Activated CD8-positive, alpha-beta memory T cell treated with anti-CD3 and anti-CD28 coated beads, Interleukin-2, amount 50 U/mL, for 4 hours (primary cell): ENCODE measurements at places on chromosomes 7 and 10.

DNA sequence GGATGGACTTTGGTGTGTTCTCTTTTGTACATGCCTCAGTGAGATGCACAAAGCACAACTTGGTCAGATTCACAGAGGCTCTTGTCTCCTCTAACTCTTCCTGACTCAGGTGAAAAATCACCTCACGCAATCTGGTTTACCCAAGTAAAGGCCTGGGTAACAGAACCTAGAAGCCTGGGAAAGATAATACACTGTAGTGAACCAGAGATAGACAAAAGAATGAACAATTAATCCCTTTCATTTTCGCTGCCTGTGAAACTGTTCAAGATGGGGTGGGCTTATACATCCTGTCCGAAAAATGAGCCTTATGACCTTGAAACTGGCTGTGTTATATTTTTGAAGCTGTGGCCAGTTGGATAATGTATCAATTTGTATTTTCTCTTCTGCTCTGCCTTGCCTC is 678.9 kb upstream of the TEX47 start:
- no peak for DNase-seq

DNA sequence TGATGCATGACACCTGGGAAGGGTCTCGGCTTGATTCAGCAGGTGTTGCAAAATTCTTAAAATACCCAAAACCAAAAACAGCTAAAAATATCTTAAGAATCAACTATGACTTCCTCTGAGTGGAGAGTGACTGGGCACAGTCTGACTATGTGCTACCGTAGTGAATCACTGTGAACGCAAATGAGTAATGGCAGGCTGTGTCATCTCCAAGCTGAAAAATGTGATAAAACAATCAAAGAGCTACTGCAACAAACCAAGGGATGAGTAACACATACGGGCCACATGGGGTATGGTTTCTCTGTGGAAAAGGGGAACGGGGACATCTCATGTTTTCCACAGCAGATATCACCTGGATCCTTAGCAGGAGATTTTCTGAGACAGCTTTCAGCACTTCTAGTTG is 127.5 kb downstream of the ABCA13 start:
- DNase-seq = no peak

DNA sequence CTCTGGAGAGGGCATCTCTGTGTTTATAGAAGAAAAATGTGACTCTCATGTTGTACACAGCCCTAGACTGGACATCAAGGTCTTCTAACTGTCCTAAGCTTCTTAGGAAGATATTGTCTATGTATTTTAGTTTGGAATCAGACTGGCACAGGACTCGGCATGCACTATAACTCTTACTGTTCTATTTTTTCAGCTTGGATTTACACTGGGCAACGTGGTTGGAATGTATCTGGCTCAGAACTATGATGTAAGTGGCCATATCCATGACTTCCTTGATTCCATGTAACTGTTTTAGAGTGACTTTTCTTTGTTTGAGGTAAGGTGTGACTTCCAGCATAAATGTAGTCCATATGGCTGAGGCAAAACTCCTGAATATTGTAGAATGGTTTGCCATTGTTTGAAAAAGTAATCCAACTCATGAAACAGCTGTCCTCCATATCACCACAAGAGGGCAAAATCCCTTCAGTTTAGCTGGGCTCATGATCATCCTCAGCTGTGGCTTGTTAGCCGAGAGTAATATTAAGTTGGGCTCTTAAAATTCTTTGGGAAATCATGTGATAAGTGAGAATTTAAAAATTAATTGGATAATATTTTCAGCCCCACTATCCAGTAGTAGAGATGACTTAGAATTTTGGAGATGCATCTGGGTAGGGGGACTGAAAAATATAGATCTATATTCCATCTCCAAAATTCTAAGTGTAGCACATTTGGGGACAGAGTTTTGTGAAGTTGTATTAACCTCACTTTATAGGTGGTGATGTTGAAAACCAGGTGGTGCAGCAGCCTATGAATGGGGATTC is 10.4 kb downstream of the STMP1 start:
- no peak for DNase-seq

DNA sequence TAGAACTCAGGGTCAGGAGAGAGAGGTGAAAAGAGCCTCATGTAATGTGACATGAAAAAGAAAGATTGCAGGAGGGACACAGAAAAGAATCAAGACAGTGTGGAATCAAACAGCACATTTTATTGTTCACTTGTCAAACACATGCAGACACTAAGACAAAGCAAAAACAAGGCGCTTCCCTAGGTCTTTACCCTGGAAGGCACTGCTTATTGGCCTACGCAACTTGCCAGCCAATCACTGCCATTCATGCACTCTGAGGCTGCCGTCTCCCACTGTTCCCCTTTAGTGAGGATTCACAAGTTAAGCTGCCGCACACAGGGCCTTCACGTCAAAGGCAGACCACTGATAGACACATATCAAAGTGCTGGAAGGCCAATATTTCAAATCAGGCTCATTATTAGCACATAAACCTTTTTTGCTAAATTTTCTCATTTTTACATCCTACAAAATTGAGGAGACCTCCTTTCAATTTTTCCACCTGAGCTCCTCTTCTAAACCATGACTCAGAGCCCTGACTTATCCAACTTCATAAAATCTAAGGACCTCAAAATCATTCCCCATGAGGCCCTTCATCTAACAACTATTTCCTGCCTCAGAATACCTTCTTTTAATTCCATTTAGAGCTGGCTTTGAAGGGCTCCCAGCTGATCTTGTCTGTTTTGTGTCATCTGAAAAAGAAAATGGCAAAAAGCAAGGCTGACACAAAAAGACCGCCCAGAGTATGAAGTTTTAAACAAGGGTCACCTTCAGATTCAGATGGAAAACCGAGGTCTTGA is 149.4 kb downstream of the CHCHD3 start:
- no peak for DNase-seq

- no peak for DNase-seq
Observed at GRCh38 chr10:117656385-117657367, 114.1 kb downstream of the EMX2 start.

GRCh38 chr7:39754326-39755120 is 131.2 kb downstream of the RALA start:
- DNase-seq = no peak

- no peak for DNase-seq
Observed at GRCh38 chr10:104318326-104318725, 19.9 kb downstream of the ITPRIP start.
